ENCODE measurements at places on chromosomes 11 and 22.

- no peak for DNase-seq
These were observed 41.7 kb upstream of the SEZ6L start for GRCh38 chr22:26127556-26127955.

DNA sequence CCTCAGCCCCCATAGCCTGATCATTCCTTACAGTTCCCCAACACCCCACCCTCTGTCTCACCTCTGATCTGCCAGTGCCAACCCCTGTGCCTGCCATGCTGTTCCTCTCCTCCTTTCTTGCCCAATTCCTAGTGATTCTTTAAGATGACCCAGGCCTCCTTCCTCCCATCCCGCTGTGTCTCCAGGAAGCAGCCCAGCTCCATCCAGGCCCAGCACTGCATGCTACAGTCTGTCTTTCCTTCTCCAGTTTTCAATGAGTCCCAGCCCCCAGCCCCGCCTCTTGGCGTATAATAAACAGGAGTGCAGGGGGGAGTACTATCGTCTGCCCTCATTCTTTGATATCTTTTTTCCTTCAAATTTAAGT lies 12.3 kb downstream of the LTBP3 start:
- DNase-seq, result no peak

- DNase-seq, result no peak
These were observed 10.9 kb downstream of the TMPRSS5 start for GRCh38 chr11:113695207-113695606.

DNA sequence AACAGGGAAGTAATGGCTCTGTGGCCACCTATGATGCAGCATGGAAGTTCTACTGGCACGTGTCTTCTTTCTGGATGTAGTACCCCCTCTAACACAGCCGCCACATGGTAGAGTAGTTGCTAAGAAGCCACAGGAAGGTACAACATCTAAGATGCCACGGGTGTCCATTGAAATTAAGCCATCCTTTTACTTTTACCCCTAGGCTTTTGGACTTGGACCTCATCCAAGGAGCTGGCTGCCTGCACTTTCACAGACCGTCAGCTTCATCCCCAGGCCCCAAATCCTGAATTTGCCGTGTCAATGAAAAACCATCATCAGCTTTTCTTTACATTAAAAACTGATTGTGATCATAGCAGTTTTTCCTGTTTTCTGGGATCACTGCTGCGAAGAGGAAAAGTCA lies 102.4 kb downstream of the RPL27A start:
- no peak for DNase-seq

GRCh38 chr22:50061824-50062355 lies 3.8 kb upstream of the TTLL8 start:
- DNase-seq, result no peak

DNA sequence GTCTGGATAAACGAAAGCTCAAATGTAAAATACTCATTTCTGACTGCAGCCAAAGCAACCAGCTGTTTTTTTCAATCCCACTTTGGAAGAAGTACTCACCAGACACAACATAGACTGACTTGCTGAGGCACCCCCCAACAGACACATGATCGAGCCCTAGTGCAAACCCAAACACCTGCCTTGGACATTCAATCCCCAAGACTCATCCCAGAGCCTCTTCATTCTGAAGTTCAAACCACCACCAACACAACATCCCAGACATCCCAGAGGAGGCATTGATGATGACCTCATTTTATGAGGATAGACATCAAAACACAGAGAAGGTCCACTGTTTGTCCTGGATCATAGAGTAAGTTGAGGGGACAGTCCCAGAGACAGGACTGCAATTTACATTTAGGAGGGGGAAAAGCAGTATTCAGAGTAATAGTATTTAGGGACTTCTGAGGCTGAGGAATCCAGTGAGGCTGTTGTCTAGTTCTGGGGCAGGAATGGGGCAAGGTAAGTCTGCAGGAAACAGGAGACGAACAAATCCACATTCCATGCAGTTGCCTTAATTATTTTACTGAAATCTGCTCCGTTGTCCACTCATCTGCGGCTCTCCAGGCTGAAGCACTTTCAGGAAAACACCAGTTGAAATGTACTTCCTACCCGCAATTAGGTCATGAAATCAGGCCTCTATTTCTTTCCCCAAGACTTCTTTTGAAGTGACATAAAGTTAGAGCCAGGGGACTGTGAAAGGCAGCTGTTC lies 54.8 kb downstream of the CLPB start:
- DNase-seq, result no peak

- DNase-seq, result no peak
These were observed 20.2 kb upstream of the LRRC32 start for GRCh38 chr11:76690736-76691135.

DNA sequence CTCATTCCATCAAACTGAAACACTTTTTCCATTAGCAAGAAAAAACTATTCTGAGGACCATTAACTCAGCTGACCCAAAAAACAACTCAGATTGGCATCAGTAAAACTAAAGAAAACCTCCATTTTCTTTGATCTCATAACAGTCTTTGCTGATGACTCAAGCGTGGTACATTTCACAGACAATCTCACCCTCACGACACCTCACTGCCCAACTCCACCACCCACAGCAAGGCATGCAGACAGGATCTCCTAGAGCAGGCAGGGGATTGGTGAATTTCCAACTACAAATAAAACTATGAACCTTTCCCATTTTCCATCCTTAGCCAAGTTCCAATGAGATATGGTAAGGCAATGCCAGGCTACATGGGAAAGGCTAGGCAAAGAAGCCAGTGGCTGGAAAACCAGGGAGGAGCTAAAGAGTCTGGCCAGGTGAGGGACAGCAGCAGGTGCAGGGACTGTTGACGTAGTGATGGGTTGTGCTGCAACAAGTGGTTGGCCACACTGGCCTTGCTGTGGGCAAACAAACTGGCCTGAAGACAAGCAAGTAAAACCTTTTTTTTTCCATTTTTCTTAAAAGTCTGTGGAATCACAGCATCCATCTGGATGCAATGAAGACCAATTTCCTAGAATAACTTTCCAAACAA lies 97.2 kb downstream of the SERGEF start:
- DNase-seq, result no peak

GRCh38 chr22:28299309-28299708 lies 380.3 kb upstream of the PITPNB start:
- DNase-seq, result no peak

DNA sequence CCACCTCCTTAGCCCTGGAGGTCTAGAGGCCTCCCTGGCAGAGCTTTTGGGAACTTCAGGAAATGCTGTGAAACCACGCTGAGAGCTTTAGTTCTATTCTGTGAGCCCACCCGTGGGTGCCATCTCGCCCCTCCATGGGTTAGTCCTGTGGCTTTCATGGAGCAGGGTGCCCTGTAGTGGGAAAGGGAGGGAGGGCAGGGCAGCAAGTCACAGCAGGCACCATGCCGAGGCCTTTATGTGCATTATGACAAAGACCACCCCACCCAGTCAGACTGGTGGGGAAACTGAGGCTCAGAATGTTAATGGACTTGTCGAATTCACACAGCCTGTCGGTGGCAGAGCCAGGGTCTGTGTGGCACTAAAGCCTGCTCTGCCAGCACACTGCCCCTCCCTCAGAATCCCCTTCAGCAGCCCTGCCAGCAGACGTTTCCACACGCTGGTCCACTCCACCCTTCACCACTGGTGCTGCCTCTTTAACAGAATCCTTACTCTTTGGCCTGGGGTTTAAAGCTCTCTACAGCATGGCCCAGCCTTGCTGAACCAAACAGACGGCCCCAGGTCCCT lies 13.4 kb downstream of the TMPRSS13 start:
- no peak for DNase-seq

GRCh38 chr11:57357310-57357709 lies 19.2 kb downstream of the P2RX3 start:
- DNase-seq, result no peak

- DNase-seq, result no peak
These were observed 79.5 kb upstream of the RTL6 start for GRCh38 chr22:44577391-44578109.

GRCh38 chr11:94131047-94131717 lies 2.5 kb downstream of the PANX1 start:
- no peak for DNase-seq

GRCh38 chr22:39748877-39749276 lies 144.7 kb downstream of the ENTHD1 start:
- DNase-seq, result no peak

DNA sequence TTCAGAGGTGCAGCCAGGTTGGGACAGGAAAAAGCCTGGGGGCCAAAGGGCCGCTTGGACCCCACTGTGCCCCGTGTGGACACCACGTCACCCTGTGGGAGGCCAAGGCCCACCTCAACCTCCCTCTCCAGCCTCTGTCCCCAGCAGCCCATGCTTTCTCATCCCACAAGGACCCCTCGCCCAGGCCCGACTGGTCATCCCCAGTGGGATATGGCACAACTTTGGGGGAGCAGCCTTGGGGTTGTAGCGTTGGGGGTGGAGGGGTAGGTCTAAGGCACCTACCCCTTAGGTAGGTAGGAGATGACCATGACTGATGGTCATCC lies 44.0 kb downstream of the IGF2 start:
- DNase-seq, result no peak

DNA sequence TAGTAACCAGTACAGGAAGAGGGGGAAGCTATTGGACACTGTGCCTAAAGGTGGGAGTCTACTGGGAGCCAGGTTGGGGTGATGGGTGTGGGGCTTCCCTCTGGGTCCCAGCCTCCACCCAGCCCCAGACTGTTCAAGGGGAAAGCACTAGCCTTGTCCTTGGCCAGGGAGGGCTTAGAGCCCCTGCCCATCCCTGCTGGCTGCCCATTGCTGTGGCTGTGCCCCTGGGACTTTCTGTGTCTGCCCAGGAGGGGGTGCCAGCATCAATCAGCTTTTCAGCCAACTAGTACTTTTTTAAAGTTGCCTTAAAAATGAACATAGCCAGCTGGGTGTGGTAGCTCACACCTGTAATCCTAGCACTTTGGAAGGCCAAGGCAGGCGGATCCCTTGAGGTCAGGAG lies 19.9 kb downstream of the INCENP start:
- no peak for DNase-seq

- DNase-seq, result no peak
These were observed 22.8 kb downstream of the TMEM184B start for GRCh38 chr22:38249803-38250642.

DNA sequence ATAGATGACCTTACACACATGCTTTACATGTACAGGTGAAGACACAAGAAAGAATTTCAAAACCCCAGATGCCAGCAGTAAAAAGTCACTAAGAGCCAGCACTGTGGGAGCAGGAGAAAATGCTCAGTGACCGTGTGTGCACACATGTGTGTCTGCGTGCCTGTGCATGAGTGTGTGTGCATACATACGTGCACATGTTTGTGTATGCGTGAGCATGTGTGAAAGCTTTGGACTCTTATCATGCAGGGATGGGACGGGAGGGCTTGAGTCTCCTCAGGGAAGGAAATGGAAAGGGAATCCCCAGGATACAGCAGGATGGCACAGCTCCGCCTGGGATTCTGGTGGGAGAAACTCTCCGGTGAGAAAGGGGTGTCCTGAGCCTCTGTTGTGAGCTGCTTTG lies 121.5 kb upstream of the B3GAT1 start:
- no peak for DNase-seq

DNA sequence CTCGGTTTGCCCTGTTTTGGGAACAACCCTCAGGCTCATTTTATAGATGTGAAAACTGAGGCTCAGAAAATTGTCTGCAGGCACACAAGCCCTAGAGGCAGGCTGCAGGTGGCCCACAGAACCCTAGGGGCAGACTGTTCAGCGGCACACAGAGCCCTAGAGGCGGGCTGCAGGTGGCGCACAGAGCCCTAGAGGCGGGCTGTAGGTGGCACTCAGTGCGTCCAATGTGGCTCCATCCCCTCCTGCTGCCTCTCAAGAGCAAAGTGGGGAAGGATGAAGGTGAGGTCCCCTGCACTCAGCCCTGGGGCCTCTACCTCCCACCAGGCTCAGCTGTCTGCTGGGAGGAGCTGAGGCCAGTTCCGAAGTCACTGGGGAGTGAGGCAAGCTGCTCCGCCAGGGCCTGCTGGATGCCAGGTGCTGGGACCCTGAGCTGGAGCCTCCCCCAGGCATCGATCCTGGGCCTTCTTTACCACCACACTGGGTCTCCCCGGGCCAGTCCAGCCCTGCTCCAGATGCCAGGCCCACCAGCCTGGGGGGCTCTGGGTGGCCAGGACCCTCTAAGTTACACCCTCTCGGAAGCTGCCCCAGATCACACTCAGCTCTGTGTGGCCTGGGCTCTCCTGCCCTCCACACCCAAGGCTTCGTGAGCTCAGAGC lies 2.3 kb downstream of the ACY3 start:
- DNase-seq, result no peak

GRCh38 chr11:11668274-11668673 lies 46.5 kb upstream of the GALNT18 start:
- no peak for DNase-seq

- DNase-seq, result no peak
These were observed 225.1 kb upstream of the MPPED2 start for GRCh38 chr11:30811226-30811755.

GRCh38 chr22:35921044-35921443 lies 107.6 kb downstream of the RBFOX2 start:
- no peak for DNase-seq

GRCh38 chr11:95283650-95284049 lies 52.6 kb upstream of the SESN3 start:
- DNase-seq, result no peak

DNA sequence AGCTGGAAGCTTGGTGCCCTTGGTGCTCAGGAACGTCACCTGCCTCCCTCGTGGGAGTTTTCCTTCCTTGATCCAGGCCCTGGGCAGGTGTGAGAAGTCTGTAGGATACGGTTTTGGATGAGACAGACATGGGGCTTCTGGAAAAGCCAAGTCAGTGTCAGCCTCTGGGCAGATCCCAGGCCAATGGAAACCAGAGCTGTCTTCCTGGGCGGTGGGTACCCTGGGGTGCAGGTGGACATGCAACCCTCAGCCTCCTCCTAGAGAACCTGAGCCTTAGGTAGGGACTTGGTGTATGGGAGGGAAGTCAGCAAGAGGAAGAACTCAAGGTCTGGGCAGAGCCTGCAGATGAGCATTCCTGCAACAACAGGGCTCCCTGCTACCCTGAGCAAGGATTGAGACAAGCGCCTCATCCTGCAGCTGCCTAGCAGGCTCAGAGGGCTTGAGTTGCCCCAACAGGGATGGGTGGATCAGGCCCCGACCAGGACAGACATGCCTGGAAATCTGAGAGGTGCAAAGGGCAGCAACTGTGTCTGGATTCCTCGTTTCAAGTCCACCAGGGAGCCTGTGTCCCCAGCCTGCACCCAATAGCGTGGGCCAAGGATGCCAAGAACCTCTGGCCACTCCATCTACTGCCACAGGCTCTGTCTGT lies 37.6 kb upstream of the SYT13 start:
- DNase-seq, result no peak

- no peak for DNase-seq
These were observed 448.3 kb upstream of the DDI1 start for GRCh38 chr11:103587901-103588788.

DNA sequence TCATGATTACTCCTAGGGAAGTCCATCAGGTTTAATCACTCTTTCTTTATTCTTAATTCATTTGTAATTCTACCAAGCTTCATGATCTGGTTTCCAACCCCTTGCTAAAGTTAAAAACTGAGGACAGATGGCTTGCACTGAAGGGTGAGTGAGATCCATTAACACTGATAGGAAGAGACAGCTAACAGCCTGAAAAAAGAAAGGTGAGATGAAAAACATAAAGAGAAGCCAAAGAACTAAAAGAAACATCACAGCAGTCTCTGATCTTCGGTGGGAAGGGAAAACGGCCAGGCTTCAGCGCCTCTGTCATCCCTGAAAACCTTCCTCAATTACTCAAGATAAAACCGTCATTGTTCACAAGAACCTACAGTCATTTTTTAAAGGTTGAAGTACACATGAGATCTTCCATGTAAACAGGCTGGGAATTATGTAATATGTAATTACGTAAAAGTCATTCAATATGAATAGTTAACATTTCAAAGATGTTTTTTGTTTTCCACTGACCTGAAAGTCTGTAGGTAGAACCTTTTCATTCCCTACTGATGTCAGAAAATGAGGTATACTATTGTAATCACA lies 41.3 kb downstream of the VSIG10L2 start:
- DNase-seq, result no peak
